Amniotic stem cell (primary cell): ENCODE measurements at places on chromosomes 11 and 22.
A peak's percentile ranks its signal among the peaks of the same experiment; 100 is the strongest.

GRCh38 chr11:31620434-31620833, 110.9 kb downstream of the ELP4 start:
- DNase-seq, result no peak

GRCh38 chr11:62493801-62494200, 52.8 kb downstream of the AHNAK start:
- DNase-seq, result no peak

GRCh38 chr11:66861774-66862558, 5.1 kb downstream of the LRFN4 start:
- DNase-seq, result no peak

GRCh38 chr22:23815541-23816155, 23.2 kb downstream of the DERL3 start:
- no peak for DNase-seq

- DNase-seq, result no peak
These were observed 30.9 kb downstream of the ZFTA start for GRCh38 chr11:63737718-63738117.

- DNase-seq, result no peak
These were observed 21.1 kb upstream of the RAB1B start for GRCh38 chr11:66247295-66247694.

- DNase-seq, result no peak
These were observed 1780.5 kb downstream of the LRRC4C start for GRCh38 chr11:39678996-39679395.

DNA sequence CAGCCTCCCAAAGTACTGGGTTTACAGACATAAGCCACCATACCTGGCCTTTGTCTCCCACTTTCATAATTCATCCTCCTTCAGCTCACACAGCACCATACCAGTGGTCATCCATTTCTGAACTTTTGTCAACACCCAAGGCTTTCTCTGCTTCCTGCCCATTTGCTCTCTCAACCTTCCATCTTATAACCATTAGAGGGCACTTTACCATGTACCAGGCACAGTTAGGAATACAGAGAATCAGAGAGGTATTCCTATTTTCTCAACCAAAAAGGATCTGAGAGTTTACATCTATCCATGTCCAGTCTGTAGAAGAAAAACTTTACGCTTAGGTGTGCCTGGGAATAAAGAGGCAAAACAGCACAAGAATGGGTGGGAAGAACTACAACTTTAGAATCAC, 397.6 kb downstream of the BUD13 start:
- no peak for DNase-seq

DNA sequence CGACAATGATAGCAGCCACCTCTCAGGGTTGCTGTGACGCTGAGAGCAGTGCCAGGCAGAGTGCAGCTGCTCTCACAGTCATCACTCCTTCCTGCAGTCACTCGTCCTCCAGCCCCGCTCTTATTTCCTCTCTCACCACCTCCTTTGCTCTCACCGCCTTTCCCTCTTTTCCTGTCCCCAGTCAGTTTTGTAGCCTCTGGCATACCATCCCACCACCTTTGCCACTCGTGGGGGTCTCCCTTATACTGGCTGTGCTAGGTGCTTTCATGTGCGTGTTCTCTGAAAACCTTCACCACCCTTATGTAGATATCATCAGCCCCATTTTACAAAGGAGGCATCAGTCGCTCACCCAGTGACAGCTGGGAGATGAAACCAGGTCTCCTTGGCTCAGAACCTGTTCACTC, 19.3 kb upstream of the ST3GAL4 start:
- no peak for DNase-seq

- no peak for DNase-seq
These were observed 2.9 kb upstream of the APOBEC3A start for GRCh38 chr22:38954414-38955043.

- DNase-seq, result no peak
These were observed 98.3 kb downstream of the PTPRJ start for GRCh38 chr11:48078689-48079088.

DNA sequence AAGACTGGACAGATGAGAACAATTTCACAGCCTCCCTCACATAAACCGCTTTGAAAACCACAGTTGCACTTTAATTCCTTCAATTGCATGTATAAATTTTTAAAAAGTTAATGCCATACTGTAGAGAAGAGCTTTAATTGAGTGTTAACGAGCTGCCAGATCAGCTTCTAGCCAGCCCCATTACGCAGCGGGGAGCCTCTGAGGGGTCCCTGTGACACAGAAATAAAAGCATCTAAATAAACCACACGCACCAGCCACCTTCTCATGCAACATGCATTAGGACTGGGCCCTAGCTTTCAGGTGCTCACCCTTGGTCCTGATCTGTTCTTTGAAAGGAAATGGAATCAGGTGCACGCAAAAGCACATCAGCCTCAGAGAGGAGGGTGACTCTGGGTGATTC, 111.7 kb downstream of the SPATA19 start:
- DNase-seq, result no peak

DNA sequence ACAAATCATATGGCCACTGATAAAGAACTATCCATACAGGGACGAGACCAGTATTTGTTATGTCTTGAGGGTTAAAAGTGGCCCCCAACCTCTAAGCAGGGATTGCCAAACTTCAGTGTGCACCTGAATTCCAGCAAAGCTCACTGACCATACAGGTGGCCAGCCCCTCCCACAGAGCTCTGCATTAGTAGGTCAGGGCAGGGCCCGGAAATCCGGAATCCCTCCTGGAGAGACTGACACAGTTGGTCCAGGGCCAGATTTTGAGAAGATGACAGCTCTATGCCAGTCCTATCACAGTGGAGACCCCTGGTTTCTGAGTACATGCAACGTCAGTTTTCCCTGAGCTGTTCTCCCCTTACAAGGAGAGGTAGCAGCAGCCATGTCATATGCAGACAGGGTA, 20.8 kb downstream of the VPS37C start:
- no peak for DNase-seq

GRCh38 chr11:72039031-72039855, 40.5 kb downstream of the IL18BP start:
- no peak for DNase-seq

GRCh38 chr11:64262271-64263002, 11.1 kb downstream of the PLCB3 start:
- DNase-seq, result no peak

- no peak for DNase-seq
These were observed 70.9 kb downstream of the SLC35F2 start for GRCh38 chr11:107787733-107788132.

- DNase-seq, result no peak
These were observed 73.9 kb downstream of the TRPC6 start for GRCh38 chr11:101509922-101510321.

GRCh38 chr11:86176165-86176884, 68.2 kb upstream of the EED start:
- no peak for DNase-seq

GRCh38 chr11:11735586-11735985, 106.2 kb upstream of the USP47 start:
- DNase-seq, result no peak

DNA sequence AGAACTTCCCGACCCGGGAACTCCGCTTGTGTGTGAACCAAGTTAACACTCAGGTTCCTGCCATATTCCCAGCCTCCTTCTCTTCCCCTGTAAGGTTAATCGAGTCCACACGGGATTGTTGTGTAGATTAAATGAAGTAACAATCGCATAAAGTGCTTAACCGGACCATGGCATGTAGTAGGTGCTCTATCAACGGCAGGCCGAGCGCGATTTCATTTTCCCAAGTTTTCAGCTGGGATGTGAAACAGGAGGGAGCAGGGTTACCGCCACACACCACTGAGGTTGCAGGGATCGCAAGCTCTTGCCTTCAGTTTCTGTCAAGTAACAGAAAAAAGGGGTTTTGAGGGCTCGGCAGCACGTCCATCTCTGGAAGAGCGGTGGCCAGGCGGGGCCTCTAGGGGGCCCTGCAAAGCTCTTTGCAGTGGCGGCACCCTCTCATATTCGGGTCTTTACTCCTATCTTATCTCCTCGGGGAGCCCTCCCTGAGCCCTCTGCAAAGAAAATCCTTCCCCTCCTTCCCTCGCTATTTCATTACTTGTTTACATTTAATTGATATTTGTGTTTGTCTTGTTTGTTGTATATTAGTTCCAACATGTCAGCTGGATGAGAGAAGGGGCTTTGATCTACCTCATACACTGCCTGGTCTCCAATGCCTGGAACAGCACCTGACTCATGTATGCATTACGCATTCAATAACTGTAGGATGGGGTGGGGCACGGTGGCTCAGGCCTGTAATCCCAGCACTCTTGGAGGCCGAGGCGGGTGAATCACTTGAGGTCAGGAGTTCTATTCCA, 816 bp upstream of the PLEKHA7 start:
- DNase-seq, result no peak

DNA sequence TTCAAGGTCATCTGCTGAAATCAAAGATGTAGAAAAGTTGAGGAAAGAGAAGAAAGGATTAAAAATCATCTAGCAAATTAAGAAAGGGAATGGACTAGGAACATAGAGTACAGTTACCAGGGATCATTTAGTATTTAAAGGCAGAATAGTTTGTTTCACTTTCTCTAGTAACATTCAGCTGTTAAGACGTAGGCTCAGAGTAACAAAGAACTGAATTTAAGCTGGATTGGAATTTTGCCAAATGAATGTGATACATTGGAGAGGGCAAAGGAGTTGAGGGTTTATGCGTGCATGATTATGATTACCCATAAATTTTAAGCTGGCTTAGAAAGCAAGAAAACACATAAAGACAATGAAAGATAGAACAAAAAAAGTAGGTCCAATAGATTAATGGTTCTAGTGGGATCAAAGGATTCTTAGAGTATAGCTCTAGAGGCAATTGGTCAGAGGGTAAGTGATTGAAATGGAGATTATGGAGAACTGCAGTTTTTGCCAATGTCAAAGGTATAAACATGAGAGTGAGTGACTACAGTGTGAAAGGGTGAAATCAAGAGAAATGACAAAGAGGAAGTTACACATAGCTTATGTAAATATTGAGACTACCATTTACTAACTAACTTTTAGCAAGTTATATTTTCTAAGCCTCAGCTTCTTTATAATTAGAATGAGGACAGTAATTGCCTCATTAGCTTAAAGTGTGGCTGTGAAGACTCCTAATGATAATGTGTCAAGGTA, 190.0 kb downstream of the GRIA4 start:
- no peak for DNase-seq

DNA sequence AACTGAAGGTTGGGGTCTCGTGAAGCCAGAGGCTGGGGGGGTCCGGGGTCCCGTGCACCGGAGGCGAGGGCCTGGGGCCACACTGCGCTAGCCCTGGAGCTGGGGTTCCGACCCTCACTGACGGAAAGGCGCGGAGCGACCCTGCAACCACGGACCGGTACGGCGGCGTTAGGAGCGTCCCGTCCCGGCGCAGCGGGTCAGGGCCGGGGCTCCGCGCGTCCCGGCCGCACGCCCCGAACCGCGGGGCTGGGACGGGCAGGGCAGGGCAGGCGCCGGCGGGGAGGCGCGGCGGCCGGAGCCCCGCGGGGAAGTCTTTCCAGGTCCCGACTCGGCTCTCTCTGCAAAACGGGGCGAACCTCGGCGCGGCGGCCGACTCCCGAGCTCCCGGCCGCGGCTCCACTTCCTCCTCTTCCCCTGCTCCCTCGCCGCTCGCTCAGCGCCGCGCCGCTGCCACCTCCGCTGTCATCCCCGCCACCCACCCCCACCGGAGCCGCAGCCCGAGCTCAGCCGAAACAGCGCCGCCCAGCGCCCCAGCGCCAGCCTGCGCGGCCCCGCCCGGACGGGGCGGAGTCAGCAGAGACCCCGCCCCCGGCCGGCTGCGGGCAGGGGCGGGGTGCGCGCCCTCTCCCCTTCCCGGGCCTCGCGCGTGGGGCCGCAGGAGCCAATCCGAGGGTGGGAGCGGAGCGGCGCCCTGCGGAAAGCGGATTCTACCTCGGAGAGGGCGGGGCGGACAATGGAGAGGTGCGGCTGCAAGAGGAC, at the start of gene GDPD5:
Gene GDPD5, minus strand, starts transcription at position 509 of the 759 bp plus-strand sequence. CDS start 48,206 bp downstream, outside the sequence.
- DNase-seq, result peak; percentile 54

GRCh38 chr11:92875473-92875872, 94.0 kb upstream of the MTNR1B start:
- no peak for DNase-seq

DNA sequence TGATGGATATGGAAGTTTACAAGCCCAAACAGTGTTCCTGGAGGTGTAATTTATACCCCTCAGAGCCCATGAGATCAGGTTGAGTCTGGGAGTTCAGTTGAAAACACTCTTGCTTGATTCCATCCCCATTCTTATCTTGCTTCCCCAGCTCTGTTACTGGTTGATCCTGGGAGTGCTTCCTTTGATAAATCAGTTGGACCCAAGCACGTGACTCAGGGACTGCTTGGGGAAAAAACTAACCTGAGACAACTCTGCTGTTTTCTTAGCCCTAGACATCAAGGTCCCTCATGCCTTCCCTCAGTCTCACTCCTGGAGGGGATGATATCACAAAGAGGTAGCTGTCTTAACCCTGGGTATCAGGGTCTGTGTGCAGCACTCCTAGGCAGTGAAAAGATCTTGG, 35.0 kb upstream of the SLC1A2 start:
- DNase-seq, result no peak

- DNase-seq, result no peak
These were observed 12.1 kb downstream of the NADSYN1 start for GRCh38 chr11:71465054-71465453.

DNA sequence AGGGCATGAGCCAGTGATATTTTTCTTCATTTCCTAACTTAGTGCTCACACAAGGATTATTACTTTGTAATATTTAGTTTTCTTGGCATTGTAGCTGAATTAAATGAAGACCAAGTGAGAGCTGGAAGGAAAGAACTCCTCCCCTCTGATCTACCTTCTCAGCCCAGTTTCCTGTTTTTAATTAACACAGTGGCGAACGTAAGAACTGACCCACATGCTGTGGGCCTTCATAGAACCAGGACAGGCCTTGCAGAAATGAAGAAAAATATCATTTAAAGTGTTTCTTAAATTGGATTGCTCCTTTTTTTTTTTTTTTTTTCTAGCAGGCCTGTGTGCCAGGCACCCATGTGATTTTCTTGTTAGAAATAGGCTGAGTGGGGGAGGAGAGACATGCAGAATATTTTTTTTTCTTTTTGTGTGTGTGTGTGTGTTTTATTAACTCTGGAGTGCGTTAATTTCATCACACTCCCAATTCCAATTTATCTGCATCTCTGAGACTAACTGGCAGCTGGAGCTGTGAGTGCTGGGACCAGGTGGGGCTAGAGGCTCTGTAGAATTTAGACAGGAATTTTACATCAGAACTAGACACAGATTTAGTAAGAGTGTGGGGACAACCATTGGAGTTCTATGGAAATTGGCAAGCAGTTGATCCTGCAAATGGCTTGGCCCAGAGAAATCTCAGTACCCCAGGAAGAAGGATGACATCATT, 320.5 kb downstream of the DDX10 start:
- no peak for DNase-seq

- DNase-seq, result no peak
These were observed 5.1 kb downstream of the GRAMD4 start for GRCh38 chr22:46625113-46625842.

GRCh38 chr11:132106096-132106982, 735.9 kb downstream of the NTM start:
- no peak for DNase-seq

- DNase-seq, result peak; percentile 35
These were observed 101.1 kb downstream of the MICAL3 start for GRCh38 chr22:17922925-17923903.
